ENCODE measurements at places on chromosomes 2 and 18.
A peak's percentile ranks its signal among the peaks of the same experiment; 100 is the strongest.

- DNase-seq: no peak
These were observed 21.4 kb downstream of the NCOA1 start for GRCh38 chr2:24512404-24512803.

DNA sequence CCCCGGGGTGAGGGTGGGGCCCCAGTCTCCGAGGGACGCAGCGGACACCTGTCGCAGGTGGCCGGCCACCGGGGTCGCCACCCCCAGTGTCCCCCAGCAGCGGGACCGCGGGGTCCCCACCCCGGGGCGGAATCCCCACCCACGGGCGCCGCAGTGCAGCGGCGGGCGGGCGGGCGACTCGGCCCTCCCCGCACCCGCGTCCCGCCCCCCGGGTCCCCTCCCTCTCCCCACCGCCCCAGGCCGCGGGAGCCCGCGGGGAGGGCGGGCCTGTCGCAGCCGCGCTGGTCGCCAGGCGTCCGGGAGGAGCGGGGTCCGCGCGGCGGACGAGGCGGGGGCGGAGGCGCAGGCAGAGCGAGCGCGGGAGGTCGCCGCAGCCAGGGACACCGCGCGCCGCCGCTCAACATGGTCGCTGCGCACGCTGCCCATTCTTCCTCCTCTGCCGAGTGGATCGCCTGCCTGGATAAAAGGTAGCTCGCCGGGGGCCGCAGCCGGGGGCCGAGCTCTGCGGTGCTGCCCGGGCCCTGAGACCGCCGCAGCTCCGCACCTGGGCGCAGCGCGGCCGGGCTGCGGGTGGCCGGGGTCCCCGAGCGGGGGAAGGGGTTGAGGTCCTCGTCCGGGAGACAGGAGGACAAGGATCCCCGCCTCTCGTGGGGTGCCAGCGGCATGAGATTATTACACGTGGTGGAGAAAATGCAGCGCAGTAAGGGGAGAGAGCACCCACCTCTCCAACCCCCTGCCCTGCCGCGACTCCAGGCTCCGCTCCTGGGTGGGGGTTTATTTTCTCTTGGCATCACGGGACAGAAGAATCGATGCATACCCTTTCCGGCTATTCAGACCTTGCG lies at the start of gene RAPGEF4:
RAPGEF4 (plus strand) TSS at position 264 of the 842 bp plus-strand sequence; CDS start at position 403, 139 bp downstream.
- no peak for DNase-seq

- peak; percentile 86 for DNase-seq
These were observed 208.1 kb downstream of the VAPA start for GRCh38 chr18:10121786-10122515.

DNA sequence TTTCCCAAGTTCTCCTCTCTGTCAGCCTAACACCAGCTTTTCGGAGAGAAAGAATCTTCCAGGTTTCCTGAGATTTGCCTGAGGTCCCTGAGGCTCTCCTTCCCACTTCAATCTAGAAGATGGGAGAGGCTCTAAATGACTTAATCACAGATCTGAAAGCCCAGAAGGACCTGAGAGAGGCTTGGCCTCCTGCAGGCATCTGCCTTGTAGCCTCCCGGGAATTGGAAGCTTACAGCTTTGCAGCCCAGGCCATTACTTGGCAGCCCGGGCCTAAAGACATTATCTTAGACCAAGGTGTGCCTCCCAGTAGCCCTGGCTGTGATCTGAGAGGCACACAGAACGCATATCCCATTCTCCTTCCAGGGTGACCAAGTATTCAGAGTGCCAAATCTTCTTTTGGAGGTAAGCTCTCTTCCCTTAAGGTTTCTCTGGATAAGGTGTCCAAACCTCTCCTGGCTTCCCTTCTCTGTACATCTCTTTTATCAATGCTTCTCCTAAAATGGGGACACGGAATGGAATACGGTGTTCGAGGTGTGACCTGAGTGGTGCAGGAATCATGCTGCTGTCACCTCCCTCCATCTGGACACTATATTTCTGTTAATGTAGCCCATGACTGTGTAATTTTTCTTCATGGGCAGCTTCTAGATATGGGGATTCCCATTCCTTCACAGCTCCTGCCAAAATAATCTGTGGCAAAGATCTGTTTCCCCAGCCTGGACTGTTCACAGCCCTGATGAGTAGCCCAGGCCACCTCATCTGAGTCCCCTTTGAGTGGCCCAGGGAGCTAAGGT lies 16.0 kb downstream of the CTIF start:
- no peak for DNase-seq

- DNase-seq: peak; percentile 57
These were observed 8.1 kb downstream of the FBXO48 start for GRCh38 chr2:68458981-68459380.

- no peak for DNase-seq
These were observed 960.9 kb downstream of the CBLN2 start for GRCh38 chr18:71583252-71583651.

DNA sequence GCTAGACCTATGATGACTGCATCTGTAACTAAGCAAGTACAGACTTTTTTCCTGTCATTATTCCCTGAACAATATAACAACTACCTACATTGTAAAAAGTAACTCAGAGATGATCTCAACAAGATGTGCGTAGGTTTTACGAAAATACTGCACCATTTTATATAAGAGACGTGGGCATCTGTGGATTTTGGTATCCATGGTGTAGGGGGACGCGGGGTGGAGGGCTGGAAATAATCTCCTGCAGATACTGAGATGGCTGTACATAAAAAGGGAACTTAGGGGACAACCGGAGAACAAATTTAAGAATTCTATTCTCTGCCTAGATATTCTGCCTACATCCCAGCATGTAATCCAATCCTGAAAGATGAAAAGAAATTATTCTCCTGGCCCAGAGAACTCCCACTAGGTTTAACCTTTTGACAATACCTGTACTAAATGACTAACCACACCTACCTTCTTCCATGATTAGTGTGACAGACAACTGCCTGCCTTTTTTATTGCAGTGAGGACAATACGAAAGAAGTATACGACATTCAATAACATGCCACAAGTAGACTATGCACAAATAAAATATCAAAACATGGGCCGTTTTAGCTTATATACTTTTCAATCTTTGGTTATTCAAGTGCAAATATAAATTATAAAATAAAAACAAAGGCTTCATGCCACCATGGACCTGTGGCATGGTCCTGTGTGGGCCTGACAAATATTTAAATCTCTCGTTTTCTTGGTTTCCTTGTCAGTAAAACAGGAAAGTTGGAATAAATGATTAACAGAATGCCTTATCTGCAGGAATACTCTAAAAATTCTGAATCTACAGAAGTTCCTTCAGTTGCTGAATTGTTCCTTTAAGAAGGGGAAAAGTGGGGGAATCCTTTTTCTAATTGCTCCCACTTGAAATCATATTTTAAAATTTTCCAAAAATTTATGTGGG lies 46.3 kb downstream of the RTN4 start:
- DNase-seq: no peak

GRCh38 chr2:122800781-122801180 lies 1045.3 kb downstream of the TSN start:
- DNase-seq: no peak

DNA sequence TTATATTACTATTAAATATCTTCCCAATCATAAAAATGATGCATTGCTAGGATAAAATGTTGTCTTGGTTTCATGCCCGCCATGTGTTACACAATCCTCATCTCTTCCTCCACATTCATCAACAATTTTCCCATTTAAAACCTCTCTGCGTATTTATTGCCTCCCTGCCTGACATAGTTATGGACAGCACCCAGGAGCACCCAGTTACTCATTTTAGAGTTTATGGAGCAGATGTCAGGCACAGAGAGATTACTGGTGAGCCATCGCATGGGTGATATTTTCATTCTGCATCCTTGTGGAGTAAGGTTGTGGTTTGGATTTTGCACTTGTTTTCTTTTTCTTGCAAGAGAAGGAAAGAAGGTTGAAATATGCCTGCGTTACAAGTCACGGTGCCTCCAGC lies 116.7 kb upstream of the NPAS2 start:
- DNase-seq: peak; percentile 46

GRCh38 chr2:197514754-197515153 lies 1.1 kb upstream of the MOB4 start:
- DNase-seq: no peak
